8988T (cell line): ENCODE measurements at places on chromosomes 3 and 15.
A peak's percentile ranks its signal among the peaks of the same experiment; 100 is the strongest.

- DNase-seq: no peak
Observed at GRCh38 chr15:77985031-77985930, 92.2 kb downstream of the TBC1D2B start.

DNA sequence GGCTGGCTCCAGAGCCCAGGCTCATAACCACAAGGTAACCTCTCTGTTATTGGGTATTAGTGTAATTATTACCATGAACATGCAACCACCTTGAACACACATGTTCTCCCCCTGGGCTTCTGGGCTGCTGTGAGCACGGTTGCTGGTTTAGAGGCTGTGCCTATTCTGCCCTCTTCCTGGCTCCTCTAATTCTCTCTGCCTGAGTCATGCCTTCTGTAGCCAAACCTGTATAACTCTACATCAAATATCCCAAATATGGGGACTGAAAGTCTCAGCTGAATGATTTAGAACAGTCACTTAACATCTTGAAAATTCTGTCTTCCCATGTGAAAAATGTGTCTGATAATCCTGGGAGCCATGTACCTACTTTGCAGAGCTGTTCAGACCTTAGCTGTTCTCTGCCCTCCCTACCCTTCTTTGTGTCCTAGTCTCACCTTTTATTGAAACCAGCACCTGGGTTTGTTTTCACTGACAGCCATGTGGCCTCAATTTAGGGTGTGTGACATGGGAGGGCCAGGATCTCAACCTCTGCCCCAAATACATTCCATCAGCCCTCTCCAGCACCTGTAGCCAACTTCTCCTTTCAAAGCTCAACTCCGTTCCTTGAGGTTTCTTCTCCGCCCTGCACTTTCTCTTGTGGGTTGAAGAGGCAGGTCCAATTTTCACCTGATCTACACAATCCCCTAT is 60.7 kb downstream of the PDZRN3 start:
- DNase-seq: no peak

DNA sequence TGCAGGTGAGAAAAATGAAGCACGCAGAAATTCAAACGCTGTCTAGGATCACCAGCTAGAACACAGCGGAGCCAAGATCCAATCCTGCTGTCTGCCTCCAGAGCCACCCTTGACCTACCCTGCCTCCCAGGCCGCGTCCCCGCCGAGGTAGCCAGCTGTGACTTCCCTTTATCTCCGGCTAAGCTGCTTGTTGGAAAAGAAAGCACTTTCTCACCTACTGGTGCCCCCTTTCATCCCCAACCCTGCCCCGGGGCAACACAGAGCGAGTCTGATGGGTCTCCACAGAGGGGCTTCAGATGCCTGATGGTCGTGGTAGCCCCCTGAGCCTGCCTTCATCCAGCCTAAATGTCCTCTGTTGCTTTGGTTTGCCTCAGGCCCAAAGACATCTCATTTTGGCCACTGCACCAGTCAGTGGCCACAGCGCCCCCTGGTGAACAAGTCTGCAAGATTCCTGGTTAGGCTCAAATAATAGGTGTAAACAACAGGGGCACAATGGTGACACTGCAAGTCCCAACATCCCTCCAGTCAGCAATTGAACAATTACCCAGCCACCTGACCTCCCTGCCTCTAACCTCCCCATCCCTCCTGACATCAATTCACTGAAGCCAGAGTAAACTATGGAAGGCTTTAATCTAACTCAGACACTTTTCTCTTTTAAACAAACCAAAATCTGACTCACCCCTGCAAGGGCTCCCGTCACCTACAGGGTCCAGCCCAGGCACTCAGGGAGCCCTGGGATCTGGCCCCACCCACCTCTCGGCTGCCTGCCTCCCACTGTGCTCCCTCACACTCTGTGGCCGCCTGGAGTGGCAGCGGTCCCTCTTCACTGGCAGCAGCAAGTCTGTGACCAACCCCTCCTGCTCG is 27.3 kb upstream of the BCL2L10 start:
- peak; percentile 66 for DNase-seq

DNA sequence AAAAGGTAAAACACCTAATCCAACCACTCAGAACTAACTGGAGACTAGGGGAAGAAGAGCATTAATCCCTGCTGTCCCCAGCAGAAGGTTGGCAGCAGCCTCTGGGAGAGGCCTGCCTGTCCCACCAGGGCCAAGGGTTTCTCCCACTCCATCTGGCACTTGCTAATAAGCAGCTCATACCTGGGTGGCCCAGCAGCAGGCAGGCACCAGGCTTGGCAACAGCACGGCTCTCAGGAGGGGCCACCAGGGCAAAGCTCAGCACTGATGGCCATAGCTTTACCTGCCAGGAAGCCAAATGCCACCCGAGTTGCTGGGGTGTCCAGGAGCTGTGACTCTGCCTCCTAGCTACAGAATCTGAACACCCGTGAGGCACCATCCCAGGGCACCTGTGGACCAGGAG is 58.3 kb downstream of the BOC start:
- DNase-seq: no peak

GRCh38 chr3:111238885-111239284 is 167.3 kb downstream of the NECTIN3 start:
- DNase-seq: no peak

DNA sequence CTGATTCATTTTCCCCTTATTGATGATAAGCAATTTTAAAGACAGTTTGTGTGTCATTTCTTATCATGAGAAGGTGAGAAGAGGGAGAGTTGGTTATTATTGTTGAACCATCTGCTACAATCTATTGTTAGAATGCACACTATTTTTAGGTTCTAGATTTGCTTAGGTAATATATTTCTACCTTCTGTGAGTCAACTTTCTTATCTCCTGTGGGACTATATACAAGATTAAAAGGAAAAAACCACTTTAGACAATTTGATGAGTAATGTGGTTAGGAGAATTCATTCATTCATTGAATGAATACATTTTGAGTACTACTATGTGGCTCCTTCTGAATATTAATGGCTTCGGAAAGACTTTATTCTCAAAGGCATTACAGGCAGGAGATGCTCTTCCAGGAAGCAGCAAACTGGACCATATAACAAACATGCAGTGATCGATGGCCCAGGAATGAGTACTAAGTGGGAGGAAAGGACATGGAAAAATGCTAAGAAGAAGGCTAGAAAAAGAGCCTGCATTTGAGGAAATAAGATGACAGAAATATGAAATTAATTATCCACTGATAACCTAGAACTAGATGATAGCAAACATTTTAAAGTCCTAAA is 22.4 kb downstream of the SPTSSB start:
- no peak for DNase-seq

- no peak for DNase-seq
Observed at GRCh38 chr3:56879436-56880215, 77.9 kb upstream of the ARHGEF3 start.

DNA sequence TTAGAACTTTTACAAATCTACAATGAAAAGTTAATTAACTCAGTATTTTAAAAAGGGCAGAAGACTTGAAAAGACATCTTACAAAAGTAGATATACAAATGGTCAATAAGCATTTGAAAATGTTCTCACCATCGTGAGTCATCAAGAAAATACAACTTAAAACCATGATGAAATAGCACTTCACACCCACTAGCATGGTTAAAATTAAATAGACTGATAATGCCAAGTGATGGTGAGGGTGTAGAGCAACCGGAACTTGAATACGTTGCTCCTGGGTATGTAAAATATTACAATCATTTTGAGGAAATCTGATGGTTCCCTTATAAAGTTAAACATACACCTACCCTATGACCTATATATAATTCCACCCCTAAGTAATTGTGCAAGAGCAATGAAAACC is 319.8 kb upstream of the UMPS start:
- DNase-seq: no peak

DNA sequence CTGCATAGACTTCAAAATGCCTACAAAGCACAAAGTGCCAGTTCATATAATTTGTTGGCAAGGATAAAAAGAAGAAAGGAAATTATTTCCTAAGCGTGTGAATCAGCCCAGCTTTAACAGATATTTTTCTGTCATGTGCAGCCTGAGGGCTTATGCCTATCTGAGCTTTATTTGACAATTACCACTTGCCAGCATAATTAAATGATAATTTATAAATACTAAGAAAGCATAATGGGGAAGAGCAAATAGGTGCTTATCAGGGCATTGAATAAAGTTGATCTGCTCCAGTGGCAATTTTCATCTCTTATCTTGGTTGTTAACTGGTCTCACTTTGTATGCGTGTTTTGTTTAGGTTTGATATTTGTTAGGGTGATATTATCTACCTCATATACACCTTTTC is 313.4 kb upstream of the DNAJC19 start:
- DNase-seq: no peak

DNA sequence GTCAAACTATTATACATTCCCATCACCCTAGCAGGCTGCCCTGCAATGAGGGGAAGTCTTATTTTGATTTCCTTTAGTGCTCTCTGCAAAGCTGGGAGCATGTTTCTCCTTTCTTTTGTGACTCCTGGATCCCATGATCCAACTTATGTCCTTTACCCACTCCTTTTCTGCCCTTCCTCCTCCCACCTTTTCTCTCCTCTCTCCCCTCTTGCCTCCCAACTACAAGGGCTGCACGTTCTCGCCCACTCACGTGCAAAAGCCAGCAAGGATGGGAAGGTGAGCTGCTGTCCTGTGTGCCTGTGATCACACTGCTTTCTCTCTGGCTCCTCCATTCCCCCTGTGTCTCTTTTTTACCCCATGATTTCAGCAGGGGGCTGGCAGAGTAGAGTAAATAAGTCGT is 6.1 kb downstream of the VIPR1 start:
- DNase-seq: no peak

DNA sequence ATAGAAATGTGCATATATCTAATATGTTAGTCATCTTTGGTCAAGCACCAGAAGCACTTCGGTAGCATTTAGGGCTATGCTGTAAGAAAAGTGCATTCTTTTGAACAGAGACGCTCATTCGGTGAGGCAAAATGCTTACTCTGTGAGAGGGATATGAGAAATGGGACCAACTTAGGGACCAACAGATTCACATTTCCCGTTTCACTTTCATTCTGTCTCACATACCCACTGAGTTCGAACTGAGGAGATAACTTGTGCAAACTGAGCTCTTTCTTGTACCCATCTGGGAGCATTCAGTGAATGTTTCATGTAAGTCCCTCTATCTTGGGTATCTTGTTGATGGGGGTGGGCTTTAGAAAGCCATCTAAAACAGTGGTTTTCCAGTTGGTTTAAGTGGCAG is 135.3 kb downstream of the FEZF2 start:
- no peak for DNase-seq

- DNase-seq: no peak
Observed at GRCh38 chr3:55813268-55814097, 326.4 kb upstream of the WNT5A start.

DNA sequence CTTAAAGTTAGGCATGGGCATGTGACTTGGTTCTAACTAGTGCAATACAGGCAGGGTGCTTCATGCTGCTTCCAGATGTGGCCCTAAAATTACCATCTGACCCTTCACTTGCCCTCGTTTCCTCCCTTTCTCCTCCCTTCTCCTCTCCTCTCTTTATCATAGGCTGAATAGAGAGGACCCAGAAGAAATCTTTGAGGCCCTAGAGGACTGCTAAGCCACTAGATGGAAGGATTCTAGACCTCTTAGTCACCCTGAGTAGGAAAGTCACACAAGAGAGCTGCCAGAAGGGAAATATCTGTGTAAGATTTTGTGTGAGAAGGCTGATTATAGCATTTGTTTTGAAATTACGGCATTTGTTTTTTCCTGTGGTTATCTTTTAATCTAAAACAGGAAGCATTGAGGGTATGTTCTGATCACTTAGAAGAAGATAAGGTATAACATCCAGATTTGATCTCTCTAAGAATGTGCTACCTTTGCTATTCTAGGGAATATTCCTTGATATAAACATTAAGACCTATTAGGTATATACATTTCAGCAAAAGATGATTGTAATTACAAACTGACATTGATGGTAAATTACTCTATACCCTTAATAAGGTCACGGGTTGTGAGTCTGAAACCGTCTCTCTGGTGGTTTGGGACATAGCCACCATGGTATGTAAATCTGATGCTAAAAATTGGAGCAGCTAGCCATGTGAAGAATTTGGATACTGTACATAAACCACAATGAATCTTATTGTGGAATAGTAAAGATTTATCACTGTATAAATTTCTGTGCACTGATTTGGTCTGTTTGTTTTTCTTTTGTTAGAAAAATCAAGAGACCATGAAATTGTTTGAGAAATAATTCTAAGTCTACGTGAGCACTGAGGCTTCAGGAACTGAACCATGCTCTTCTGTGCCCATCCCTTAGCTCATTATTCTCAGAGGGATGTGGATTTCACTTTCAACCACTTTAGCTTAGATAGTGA is 84.1 kb downstream of the TP63 start:
- DNase-seq: no peak

GRCh38 chr15:84953726-84954125 is 27.9 kb upstream of the PDE8A start:
- no peak for DNase-seq

DNA sequence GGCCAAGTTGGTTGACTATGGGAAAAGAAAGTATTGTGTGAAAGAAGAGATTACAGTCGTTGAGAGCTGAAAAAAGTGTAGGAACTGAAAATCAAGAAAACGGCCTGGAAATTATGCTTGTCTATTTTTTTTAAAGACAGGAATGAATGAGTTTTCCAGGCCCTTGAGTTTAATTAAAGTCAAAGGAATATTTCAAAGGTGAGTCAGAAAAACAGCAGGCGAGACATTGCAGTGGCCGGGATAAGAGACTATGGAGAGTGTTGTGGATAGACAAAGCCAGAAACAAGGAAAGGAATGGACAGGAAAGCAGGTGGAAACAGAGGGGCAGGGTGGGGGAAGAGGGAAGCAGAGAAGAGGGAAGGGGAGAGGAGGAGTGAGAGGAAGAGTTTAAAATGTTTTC is 275.1 kb upstream of the LRTM1 start:
- DNase-seq: no peak

- no peak for DNase-seq
Observed at GRCh38 chr15:73928241-73928579, 1.9 kb downstream of the LOXL1 start.

- DNase-seq: no peak
Observed at GRCh38 chr15:96351761-96352603, 21.5 kb downstream of the NR2F2 start.

DNA sequence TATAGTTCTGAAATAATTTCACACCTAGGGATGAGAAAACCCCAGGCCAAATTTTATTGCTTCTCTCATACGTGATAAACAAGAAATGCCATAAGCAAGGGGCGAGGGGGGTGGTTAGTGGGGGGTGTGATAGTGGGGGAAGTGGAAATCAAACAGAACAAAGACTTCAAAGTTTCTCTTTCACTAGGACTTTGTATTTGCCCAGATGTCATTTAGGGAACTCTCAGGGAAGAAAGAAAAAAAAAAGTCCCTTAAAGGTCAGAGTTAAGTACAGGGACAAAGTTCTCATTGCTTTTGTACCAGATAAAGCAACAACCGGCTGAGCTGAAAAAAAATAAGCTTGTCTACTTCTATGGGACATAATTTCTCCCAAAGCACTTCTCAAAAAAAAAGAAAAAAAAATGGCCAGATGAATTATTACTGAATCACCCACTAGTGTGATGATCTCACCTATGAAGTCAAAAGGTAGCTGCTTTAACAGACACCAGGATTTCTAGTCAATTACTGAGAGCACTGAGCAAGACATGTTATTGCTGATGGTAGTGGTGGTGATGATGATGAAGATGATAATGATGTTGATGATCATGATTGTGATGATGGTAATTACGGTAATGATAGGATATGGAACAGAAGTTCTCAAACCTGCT is 56.2 kb downstream of the FHIT start:
- DNase-seq: no peak

- DNase-seq: no peak
Observed at GRCh38 chr15:29518442-29518841, 248.8 kb upstream of the NSMCE3 start.
